ENCODE measurements at places on chromosomes 1 and 21.

DNA sequence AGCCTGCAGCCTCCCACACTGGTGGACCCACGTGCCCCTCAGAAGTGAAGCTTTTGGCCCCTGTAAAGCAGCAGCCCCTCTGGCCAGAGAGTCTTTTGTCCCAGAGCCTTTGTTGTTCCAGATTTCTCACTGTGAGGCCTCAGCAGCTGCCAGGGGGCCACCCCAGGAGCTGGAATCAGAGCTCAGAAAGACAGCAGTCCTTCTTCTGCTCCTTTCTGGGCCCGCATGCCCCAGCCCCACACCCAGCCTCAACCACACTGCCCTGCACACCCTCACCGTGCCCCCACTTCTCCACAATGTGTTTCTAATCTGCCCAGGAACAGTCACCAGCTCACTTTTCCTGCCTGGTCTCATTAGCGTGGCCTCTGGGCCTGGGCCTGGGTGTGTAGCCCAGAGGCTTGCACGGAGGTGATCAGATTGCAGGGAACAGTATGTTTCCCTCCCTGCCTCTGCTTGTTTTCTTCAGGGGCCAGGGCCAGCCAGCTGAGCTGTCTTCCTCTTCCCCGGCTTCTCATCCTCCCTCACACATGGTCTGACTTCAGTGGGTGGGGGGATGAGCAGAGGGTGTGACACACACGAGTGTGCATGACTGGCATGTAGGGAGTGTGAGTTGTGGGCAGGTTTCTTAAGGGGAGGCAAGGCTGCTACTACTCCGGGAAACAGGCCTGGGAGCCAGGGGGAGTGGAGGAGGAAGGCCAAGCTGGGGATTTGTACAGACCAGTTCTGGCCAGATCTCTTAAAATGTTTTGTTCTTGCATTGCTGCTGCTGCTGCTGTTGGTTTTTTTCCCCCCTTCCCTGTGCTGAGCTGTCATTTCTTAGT, 82.5 kb upstream of the ZNF648 start:
- peak; percentile 59 for DNase-seq

GRCh38 chr21:14871861-14872260, 192.9 kb downstream of the NRIP1 start:
- DNase-seq: no peak

GRCh38 chr1:155968670-155969069, 9.7 kb downstream of the ARHGEF2 start:
- no peak for DNase-seq

- no peak for DNase-seq
These were observed 332.1 kb downstream of the DPYD start for GRCh38 chr1:97588772-97589171.

DNA sequence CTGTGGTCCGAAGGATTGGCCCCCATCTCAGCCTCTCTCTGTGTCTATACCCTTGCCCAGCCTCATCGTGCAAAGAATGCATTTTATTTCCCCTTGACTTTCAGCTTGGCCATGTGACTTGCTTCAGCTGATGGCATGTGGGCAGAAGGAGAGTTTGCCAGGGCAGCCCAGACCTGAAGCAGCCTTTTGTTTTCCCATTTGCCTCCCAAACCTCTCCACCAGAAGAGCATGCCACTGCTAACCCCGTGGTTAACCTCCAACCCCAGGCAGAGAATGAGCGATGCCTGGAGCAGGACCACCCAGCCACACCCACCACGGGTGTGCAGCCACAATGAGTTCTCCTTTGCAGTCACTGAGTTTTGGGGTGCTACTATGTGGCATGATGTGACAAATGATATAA, 136.4 kb downstream of the SETD4 start:
- no peak for DNase-seq

- no peak for DNase-seq
These were observed 24.5 kb upstream of the POU2F1 start for GRCh38 chr1:167196166-167196565.

DNA sequence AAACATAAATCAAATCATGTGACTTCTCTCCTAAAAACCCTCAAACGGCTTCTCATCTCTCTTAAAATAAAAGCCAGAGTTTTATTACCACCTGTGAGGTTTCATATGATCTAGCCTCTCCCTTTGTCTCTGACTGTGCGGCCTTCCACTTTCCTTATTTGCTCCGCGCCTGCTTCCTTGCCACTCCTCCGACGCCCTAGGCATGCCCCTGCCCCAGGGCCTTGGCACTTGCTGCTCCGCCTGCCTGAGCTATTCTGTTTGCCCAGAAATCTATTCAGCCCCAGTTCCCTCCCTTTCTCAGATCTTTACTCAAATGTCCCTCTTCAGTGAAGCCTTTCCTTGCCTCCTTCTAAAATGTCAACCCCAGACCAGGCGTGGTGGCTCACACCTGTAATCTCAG, 57.5 kb upstream of the DISP3 start:
- no peak for DNase-seq

- DNase-seq: no peak
These were observed 241.8 kb downstream of the GPR52 start for GRCh38 chr1:174689524-174689923.

GRCh38 chr1:91273875-91274274, 130.8 kb downstream of the HFM1 start:
- no peak for DNase-seq

- peak; percentile 46 for DNase-seq
These were observed 192.3 kb upstream of the C1orf87 start for GRCh38 chr1:60265560-60266535.
